NCI-H146 (cell line): ENCODE measurements at places on chromosomes 7 and 10.

- DNase-seq: no peak
Measured at GRCh38 chr10:84943541-84943940, 615.2 kb downstream of the CCSER2 start.

DNA sequence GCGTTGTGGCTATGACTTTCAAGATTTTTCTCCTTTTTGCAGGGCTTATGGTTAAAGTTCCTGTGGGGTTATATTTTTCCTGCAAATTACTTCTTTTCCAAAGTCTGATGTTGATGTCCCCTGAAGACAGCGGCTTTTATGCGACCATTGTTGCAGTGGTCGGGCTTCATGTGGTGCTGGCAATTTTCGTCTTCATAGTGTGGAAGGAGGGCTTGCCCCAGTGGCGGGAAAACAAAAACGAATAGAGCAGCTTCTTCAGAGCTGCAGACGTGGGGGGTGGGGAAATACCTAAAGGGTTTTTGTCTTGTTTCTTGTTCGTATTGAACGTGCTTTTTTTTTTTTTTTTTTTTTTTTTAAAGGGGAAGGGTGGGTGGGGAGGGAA, 53.8 kb downstream of the MCMBP start:
- DNase-seq: no peak

DNA sequence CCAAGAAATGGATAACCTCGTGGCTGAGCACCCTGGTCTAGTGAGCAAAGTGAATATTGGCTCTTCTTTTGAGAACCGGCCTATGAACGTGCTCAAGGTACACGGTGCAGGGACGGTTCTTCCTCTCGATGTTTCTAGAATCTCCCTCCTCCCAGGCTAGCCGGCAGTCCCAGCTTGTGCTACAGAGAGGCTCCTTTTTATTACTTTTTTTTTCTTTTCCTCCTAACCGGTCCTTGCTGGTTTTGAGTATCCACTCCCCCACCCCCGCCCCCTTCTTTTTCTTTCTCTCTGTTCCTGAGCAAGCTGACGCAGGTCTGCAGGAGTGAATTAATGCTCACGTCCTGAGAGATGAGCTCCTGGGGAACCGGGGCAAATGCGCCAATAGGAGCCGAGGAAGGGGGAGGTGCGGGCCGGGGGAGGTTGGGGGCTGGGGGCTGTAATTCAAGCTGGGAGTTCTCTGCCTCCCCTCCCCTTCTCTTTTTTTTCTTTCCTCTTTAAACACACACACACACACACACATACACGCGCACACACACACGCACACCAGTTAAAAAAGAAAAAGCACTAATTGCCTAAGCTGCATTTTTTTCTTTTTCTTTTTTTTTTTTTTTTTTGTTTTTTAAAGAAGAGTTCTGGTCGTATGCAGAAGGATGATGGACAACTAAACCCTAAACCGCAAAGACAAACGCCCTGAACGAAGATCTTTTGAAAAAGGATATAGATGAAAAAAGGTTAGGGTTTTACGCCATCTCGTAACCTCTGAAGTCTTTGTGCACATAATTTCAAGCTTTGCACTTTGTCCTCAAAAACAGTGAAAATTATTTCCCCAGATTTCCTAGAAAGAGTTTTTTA, 6.6 kb downstream of the CPA2 start:
- DNase-seq: peak; percentile 99

DNA sequence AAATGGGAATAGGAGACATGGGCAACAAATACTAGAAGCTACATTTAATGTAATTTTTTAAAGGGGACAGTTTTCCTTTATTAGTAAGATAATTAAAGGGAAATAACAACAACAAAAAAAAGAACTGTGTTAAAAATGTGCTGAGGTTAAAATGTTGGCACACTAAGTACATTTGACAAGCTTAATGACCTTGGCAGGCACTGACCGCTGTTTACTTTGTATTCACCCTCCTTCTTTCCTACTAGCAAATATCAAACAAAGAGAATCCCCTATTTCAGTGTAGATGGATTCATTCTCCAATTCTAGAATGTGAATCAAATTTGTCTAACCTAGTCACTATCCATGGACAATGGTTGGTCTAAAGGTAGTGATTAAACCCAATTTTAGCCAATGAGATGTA, 77.5 kb upstream of the TOMM7 start:
- DNase-seq: no peak

- no peak for DNase-seq
Measured at GRCh38 chr7:16849296-16850148, 32.3 kb downstream of the AGR3 start.

DNA sequence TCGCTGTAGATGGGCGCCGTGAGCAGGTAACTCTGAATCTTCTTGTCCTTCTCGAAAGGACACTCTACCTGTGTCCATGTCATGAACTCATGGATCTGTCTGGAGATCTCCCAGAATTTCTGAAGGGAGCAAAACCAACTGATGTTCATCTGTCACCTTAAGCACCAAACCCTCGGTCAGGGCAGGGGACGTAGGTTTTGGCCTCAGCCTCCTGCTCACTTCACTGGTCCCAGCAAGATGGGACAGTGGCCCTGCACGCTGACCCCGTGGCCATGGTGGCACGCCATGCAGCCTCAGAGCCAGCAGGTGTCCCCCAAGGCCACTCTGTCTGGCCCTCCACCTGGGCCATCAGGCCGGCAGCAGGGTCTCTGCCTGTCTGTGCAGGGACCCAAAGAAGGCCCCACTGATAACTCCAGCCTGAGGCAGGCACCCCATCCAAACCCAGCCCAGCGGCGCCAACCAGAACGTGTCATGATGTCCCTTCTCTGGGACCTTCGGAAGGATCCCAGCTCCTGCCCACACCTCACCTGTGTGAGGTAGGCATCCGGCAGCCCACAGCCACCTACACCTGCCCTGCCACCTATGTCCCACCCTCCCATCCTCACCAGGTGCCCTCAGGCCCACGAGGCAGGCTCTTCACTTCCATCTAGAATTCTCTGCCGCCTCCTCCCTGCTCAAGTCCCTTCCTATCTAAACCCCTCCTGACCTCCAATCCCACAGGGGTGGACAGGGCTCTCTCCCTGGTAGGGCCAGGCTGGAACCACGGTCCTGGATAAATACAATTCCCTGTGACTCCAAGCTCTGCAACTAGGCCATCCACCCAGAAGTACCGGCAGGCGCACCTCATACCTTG, 59.0 kb downstream of the CSGALNACT2 start:
- DNase-seq: no peak

DNA sequence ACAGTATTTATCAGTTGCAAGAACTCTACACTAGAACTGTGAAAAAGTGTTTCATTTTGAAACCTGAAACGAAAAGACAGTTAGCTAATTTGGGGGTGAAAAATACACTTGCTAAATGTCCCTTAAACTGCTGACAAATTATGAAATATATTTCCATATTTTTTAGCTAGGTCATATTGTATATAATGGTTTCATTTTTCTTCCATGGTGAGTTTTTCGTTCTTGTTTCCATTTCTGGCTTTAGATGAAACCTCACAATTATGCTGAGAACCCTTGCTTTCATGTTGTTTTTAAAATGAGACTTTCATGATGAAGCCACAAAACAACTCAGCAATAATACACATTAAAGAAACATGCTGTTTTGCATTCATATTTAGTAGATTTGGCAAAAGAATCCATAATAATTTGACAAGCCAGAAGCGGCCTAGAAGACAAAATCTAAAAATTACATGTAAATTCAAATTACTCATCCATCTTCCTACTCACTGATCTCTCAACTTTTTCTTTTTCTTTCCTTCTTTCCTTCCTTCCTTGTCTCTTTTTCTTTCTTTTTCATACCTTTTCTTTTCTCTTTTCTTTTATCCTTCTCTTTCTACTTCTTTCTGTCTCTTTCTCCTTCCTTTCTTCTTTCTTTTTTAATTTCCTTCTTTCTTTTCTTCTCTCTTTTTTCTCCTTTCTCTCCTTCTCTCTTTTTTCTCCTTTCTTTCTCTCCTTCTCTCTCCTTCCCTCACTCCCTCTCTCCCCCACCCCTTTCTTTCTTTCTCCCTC, 46.5 kb upstream of the ITGB8 start:
- no peak for DNase-seq

DNA sequence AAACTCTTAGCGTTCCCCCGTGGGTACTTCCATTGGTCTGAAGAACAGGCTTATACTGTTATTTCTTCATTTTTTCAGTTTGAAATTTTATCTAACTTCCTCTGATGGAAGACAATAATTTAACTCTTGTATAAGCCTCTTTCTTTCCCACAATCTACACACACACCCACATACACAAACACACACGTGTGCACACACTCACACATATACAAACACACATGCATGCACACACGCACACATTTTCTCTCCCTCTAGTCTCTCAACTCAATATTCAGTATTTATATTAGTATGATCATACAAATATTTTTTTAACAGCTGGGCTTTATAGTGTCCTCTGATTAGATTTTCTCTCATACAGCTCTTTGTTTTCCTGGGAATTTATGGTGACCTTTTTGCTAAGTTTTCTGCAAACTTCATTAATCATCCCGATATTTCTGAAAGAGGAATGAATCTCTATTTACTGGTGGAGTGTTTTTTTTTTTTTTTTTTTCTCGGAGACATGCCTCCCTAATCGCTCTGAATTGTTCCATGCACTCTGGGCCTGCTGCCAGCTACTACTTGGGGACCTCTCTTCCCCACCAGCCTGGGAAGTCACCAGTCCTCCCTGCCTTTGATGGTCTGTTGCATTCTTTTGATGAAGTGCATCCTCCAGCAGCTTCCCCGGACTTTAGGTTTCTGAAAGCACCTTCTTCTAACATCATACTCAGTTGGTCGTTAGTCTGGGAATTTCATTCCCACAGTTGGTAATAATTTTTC, 75.5 kb downstream of the ZNF777 start:
- DNase-seq: peak; percentile 41

DNA sequence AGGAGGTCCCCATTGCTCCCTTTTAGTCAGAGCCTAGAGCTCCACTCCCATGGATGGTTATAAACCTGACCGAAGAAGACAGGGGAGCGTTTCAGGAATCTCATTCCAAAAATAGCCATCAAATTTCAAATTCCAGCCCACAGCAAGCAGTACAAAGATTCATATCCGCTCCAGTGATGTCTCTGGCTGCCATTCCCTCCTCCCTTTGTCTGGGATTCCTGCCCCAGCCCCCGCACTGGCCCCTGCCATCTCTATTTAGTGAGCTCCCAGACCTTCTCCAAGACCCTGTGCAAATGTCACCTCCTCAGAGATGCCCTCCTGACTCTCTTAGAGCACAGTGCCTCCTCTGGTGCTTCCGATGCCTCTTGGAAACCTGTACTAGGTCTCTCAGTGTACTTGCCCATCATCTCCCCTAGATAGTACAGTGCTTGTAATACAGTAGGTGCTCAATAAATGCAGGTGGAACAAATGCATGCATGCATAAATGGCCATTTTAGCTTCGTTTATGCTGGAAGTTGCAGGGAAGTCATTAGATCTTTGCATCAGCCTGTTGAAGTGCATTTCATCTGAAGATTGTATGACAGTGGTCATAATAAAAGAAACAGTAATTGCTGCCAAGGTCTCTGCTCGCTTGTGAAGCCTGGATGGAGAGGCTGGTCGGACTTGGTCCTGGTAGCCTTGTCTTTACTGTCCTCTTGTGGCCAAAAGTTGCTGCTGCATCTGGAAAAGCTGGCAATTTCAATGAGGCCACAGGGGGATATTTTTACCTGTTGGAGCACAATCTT, 32.0 kb upstream of the HABP2 start:
- peak; percentile 79 for DNase-seq

DNA sequence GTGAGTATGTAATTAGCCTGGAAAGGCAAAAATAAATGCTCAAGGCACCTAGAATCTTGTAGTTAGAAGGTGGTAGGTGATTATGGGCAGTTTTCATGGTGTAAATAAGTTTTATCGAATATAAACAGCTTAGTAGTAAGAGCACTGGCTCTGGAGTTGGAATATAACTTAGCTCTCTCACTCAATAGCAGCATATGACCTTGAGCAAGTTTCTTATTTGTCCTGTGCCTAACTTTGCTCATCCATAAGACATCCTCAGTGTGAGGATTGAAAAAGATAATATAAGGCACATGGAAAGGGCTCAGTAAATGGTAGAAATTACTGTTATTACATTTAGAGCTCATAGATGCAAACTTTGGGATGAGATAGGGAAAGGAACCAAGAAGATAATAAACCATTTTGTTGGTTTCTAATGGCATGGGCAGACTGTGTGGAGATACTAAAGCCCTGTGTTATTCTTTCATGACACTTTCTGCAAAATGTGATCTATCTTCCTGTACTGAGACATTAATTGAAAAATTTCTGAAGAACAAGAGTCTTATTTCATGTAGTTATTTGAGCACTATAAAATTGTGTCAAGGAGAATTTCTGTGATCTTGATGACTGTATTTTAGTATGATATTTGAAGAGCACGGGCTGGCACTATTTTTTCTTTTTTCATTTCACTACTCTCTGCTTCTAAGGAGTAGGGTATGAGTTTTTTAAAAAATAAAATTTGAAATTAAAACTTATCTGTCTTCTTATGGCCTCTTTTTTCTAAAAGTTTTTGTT, 3.1 kb downstream of the SLK start:
- no peak for DNase-seq

- no peak for DNase-seq
Measured at GRCh38 chr10:122706467-122706866, 6.8 kb upstream of the C10orf120 start.

GRCh38 chr7:68893411-68893810, 704.9 kb upstream of the AUTS2 start:
- DNase-seq: no peak

DNA sequence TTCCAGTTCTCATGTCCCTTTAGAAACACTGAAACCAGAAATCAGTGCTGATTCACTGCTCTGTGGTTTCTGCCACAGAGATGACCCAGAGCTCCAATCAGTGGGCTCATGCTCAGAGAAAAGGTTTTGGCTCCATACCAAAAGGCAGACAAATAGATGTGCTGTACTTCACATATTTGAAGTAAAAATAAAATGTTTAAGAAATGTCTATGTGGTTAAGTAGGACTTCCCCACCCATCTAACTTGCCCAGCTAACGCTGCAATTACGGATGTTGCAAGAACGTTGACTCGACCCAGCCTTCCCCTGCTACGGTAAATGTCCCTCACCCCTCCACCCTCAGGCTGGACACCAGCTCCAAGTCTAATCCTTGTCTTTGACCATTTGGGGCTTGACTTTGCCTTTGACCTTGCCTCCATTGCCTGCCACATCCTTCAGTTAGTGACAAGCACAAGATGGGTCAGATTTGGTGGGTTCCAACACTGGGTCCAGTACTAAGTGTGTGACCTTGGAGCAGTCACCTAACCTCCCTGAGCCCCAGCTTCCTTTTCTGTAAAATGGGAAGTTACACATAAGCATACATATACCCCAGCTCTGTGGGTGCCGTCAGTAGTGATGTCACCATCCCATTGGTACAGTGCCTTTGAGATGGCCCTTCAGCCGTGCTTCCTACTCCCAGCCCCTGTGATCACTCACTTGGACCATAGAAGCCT, 95.8 kb downstream of the CHST15 start:
- DNase-seq: no peak

DNA sequence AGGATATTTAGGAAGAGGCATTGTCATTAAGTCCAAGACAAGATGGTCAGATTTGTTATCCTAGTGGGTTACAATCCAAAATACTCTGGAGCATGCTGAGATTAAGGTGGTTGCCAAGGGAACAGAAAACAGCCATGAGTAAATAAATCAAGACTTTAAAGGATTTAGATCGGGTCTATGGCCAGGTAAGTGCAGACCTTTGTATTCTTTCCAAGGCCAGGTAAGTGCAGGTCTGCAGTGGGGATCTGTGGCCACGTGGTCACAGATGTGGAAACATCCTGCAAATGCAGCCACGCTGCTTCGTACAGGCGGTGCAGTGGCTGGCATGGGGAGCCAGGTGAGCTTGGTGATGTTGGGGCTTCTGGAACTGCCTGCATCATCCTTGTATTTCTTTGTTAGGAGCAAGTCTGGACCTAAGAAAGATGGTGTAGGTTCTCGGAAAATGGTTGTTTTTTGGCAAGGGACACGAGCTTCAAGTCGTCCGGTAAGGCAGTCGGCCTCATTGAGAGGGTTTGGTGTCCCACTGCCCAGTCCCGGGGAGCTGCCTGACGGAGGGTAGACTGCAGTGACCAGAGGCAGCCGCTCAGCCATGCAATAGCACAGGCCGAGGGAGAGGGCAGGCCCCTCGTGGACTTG, 21.8 kb downstream of the ZNF775 start:
- DNase-seq: no peak
